ENCODE measurements at places on chromosomes 3 and 15.

DNA sequence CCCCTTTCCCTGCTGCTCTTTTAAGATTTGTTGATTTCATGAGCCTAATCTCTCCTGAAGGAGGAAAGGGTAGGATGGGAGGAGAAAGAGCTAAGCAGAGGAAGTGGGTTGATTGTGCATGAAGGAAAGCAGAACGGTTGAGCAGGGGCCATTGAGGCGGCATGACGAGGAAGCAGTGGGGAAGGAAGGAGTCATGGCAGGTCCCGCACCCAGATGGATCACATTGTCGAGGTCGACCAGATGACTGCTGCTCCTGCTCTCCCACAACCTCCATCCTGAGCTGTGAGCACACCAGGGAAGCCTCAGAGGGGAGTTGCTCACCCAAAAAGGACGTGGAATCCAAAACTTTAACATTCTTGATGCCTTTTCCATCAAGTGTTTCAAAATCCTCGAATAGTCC lies 42.8 kb downstream of the ABTB1 start:
- DNase-seq, result no peak

DNA sequence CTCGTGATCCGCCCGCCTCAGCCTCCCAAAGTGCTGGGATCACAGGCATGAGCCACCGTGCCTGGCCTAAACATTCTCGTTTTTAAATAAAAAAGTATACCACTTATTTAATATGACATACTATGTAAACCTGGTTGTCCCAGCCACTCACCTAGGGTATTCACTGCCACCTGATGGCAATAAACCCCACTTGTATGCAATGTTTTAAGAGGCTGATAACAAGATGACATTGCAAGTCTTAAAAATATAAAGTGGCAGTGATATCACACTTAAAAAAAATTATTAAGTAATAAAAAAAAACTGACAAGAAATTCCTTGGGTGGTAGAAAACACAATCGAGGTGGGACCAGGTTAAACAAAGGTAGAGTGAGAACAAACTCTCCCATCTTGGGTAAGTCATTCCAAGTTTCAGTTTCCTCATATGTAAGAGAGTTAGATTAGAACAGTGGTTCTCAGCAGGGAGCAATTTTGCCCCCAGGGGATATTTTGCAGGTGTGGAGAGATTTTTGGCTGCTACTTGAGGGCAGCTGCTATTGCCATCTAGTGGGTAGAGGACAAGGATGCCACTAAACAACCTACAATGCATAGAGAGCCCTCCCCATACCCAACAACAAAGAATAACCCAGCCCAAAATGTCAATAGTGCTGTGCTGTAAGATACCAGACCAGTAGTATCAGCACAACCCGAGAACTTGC lies 14.5 kb downstream of the ARF4 start:
- no peak for DNase-seq

DNA sequence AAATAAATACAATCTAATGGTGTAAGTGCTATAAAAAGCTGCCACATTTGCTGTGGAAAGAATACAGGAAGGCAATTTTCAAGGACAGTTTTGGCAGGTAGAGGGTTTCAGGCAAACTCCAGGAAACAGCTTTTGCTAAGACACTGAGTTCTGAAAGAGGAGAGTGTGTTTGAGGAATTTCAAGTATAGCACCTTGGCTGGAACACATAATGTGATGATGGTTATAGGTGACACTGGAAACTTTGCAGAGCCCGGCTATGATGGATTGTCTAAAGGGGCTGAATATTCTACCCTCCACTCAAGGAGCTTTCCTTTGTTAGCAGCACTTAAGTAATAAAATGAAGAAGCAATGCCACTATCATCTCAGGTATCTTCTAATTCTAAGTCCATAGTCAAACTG lies 209.4 kb upstream of the TGFBR2 start:
- no peak for DNase-seq

DNA sequence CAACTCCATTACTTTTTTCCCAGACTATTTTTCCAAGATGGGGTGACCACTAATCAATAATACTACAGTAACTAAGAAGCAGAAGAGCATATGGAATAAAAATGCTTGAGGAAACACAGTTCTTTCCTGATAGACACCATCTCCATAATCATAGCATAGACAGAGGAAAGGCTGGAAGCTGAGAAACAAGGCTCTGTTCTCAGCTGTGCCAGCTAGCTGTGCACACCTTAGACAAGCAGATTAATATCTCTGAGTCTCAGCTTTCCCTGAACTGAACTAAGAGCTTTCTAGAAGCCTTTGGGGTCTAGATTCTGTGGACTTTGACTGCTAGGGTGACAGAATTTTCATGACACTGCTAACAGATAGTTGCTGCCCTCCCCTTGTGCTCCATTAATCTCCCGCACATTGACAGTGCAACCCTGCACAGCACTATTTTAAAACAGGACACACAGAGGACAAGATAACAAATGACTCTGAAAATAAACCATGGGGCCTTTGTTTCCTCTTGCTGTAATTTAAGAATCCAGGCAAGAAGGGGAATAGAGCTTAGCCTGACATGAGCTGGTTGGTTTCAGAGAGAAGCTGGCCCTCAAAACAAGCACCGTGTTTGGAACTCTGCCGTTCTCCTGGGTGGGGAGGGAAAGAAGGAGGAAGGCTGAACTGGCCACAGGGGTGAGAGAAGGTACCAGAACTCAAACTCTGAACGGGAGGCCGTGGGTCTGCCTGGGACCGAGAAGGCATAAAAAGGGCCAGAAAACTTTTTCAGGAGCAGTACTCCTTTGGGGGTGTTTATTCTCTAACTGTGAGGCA lies 67.4 kb downstream of the ATP13A5 start:
- DNase-seq, result no peak

DNA sequence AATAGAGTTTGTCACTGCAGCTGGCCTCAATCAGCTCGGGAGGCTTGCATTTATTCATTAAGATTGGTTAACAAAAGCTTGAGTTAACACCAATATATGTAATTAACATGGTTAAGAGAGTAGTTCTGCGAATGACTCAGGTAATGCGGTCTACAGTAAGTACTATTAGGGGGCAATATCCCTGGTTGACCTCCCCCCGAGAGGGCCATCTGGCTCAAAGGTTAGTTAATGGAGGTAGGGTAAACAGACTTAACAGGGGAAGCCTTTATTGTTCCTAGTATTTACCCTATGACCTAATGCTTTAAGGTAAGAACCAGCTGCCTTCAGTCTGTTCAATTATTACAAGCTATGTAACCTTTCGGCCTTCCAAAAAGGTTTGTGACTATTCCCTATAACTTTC lies 403.3 kb upstream of the SGO1 start:
- DNase-seq, result no peak

- DNase-seq, result no peak
Measured at GRCh38 chr15:51232581-51232980, 105.8 kb downstream of the CYP19A1 start.

DNA sequence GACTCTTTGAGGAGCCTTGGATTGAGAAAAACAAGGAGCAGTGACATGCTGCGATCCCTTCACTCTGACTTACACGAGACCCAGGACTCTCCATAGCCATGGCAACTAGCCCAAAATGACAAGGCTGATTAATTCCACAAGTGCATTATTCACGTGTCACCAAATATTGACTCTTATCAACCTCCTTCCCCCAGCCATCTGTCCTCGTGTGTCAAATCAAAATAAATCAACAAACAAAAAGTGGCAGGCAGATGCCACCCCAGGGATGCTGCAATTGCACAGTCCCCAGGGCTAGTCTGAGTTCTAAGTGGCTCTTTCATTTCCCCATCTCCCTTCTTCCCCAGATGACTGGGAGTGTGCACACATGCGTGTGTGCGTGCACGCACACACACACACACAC lies 104.9 kb downstream of the AQP9 start:
- DNase-seq, result no peak

- DNase-seq, result no peak
Measured at GRCh38 chr3:76753599-76753998, 286.3 kb upstream of the ROBO2 start.

GRCh38 chr3:131973731-131974130 lies 61.1 kb downstream of the CPNE4 start:
- DNase-seq, result no peak

DNA sequence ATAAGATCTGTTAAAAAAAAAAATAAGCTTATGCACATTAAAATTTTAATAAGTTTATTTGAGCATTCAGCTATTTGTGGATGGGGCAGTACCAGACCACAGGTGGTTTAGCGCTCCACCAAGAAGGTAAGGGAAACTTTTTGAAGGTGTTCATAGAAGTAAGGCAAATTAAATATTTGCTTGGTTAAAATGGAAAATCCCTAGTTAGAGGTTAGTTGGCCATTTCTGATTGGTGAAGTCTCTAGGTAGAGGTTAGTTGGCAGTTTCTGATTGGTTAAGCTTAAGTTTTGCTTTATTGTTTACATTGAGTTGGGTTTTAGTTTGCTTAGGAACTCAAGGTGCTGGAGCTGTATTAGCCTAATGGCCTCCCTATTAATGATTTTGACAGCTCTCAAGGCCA lies 30.7 kb downstream of the SCN11A start:
- DNase-seq, result no peak

DNA sequence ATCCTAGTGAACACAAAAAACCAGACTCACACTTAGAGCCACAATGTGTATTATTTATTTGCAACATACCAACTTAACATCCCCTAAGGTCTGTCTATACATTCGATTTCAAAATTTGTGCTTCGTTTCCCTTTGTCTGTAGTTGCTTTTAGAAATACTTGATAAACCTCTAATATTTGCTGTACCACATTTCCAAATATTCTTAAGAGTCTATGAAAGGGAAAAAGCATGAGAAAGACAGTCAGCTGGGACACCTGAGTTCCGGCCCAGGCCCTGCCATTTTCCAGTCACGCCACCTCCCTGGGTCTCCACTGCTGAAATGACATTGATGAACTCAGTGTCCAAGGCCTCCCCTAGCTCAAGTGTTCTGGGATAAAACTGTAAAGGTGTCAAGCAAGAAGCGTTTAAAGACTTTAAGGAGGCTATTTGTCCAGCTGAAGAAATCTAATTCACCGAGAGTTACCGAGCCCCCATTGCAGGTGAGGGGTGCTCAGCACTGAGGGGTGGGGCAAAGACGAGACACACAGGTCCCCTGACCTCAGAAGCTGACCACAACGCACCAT lies 26.6 kb downstream of the LRRC2 start:
- DNase-seq, result no peak

DNA sequence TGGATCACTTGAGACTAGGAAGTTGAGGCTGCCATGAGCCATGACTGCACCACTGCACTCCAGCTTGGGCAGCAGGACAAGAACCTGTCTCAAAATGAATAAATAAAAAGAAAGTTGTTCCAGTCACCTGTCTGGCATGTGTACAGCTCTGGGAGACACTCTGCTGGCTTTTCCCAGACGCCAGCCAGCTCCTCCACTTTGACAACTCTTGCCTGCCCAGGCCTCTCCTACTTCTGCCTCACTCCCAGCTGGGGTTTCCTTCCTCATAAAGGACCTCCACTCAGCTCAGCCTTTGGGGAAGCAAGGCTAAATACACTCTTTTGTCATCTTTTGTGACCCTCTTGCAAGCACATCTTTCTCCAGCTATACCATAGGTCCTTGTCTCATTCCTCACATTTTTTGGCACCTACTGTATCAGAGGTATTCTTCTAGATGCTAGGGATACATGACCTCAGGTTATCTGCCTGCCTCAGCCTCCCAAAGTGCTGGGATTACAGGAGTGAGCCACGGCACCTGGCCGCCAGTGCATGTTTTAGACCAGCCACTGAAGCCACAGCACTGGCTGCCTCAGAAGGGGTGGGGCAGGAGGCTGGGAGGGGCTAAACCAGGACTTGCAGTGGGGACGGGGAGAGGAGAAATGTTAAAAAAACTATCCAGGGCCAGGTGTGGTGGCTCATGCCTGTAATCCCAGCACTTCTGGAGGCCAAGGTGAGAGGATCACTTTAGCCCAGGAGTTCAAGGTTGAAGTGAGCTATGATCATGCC lies 10.0 kb upstream of the ELP6 start:
- no peak for DNase-seq
